CD4-positive, alpha-beta memory T cell (primary cell): ENCODE measurements at places on chromosomes 3 and 15. TPM values are rescaled to one million over a fixed set of nuclear protein-coding genes. Genes with fewer than 3 reads are reported as not detected.

DNA sequence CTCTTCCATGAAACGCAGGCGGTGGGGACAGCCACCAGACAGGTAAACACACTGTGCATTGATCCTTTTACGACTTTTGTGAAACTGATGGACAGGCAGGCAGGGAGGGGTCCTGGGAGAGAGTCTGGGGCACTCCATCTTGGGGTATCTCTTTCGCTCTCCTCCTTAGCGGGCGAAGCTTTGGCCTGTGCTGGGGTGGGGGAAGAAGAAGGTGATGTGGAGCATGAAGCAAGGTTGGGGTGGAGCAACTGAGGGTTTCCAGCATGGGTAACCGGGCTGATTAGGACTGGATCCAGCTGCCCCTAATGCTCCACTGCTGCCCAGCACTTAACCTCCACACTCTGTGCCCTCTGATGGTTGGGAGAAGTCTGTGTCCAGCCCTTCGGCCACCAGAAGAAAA is 25.6 kb downstream of the MUC20 start:
- no peaks in the 10 kb centered on the region for H3K4me1 ChIP-seq
- H3K36me3 ChIP-seq = no peaks in the 10 kb centered on the region
- H3K27me3 ChIP-seq = no peaks in the 10 kb centered on the region
- DNase-seq = no peak
- H3K4me3 ChIP-seq = no peak overlapping the region
- no peak overlapping the region for H3K27ac ChIP-seq

DNA sequence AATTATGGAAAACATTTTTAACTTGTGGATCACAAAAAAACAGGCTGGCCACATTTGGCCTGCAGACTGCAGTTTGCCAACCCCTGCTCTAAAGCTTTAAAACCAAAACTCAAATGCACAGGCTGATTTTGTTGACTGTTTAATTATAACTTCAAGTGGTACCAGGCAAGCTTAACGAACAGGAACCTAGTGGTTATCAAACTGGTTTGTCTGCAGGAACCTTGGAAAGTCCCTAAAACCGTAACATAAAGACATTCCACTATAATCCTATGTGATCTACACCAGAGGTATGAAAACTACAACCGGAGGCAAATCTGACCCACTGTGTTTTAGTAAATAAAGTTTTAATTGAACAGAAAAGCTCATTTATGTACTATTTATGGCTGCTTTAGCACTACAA is 52.4 kb downstream of the TBL1XR1 start:
- DNase-seq = peak; percentile 48
- H3K4me1 ChIP-seq = peaks cover 93% of the 10 kb centered on the region
- no peak overlapping the region for H3K4me3 ChIP-seq
- H3K27ac ChIP-seq = peak overlapping the region; percentile 61
- no peaks in the 10 kb centered on the region for H3K36me3 ChIP-seq

DNA sequence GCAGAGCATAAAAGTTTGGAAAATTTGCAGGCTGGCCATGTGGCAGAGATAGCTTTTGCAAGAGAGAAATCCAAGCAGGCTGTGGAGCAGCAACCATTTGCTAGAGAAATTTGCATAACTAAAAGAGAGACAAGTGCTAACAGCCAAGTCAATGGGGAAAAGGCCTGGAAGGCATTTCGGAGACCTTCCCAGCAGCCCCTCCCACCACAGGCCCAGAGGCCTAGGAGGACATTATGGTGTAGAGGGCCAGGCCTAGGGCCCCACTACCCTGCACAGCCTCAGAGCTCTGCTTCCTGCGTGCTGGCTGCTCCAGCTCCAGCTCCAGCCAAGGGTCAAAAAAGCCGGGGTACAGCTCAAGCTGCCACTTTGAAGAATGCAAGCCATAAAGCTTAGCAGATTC is 82.7 kb downstream of the MYO5A start:
- H3K4me1 ChIP-seq = peaks cover 7% of the 10 kb centered on the region
- H3K27ac ChIP-seq = no peak overlapping the region
- H3K4me3 ChIP-seq = no peak overlapping the region
- no peaks in the 10 kb centered on the region for H3K36me3 ChIP-seq

- no peaks in the 10 kb centered on the region for H3K36me3 ChIP-seq
- no peaks in the 10 kb centered on the region for H3K4me1 ChIP-seq
- no peaks in the 10 kb centered on the region for H3K27me3 ChIP-seq
- DNase-seq = no peak
Observed at GRCh38 chr3:61595288-61595687, 33.9 kb downstream of the PTPRG start.

- no peaks in the 10 kb centered on the region for H3K36me3 ChIP-seq
- no peak overlapping the region for H3K4me3 ChIP-seq
- no peaks in the 10 kb centered on the region for H3K27me3 ChIP-seq
- no peak for DNase-seq
- H3K27ac ChIP-seq = no peak overlapping the region
Observed at GRCh38 chr3:104855702-104856101, 511.0 kb upstream of the ALCAM start.

DNA sequence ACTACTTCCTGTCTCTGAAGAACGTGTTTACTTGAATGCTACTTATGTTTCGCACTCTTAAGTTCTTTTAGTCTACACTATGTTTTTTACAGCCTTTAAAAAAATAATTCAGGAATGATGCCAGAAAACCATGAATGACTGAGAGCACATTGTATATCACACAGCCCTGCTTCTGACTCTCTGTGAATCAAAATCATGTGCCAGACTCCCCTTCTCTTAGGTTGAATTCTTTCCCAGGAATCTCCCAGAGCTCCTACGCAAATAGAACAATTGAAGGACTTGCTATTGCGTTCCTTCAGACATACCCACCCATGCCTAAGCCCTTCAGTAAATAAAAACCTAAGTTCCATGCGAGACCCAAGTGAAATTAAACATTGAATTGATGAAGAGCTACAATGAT is 782.0 kb upstream of the ALCAM start:
- H3K4me1 ChIP-seq = no peaks in the 10 kb centered on the region
- H3K27me3 ChIP-seq = no peaks in the 10 kb centered on the region
- DNase-seq = no peak
- no peak overlapping the region for H3K27ac ChIP-seq

The MESD gene
- 43.3 TPM for total RNA-seq

The SERINC4 gene
- total RNA-seq = 0.25 TPM

- H3K27me3 ChIP-seq = no peaks in the 10 kb centered on the region
- no peaks in the 10 kb centered on the region for H3K36me3 ChIP-seq
- no peaks in the 10 kb centered on the region for H3K4me1 ChIP-seq
- no peak overlapping the region for H3K27ac ChIP-seq
Observed at GRCh38 chr3:29185706-29186105, 95.2 kb upstream of the RBMS3 start.

The UMPS gene
- total RNA-seq = 25.5 TPM

The NUP210 gene
- total RNA-seq = 138 TPM

The FSTL1 gene
- not detected for total RNA-seq

- H3K36me3 ChIP-seq = no peaks in the 10 kb centered on the region
- peak overlapping the region; percentile 34 for H3K27ac ChIP-seq
- peaks cover 37% of the 10 kb centered on the region for H3K4me1 ChIP-seq
- DNase-seq = peak; percentile 19
- H3K4me3 ChIP-seq = peak overlapping the region; percentile 4
- no peaks in the 10 kb centered on the region for H3K27me3 ChIP-seq
Observed at GRCh38 chr15:63970621-63971426, 75.5 kb downstream of the DAPK2 start.

The TPM1 gene
- 25.5 TPM for total RNA-seq

DNA sequence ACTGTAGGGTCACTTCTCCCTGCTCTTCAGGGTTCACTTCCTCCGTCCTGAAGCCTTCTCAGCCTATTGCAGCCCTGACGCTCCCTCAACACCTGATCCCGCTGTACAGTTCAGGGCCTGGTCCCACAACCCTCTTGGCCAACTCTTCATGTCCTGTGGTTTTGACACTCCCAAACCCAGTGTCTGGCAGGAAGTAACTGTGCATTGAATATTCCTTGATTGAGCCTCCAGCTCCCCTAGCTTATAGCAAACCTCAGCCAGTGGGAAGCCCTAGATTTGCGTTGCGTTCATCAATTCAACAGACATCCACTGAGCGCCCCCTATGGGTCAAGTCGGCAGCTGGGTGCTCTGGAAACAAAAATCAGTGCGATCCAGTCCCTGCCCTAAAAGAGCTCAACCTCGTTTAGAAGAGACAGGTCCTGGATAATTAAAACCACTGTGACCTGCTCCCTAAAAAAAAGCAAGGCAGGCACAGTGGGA is 13.5 kb downstream of the UBAP1L start:
- H3K27ac ChIP-seq = no peak overlapping the region
- no peaks in the 10 kb centered on the region for H3K4me1 ChIP-seq
- no peaks in the 10 kb centered on the region for H3K27me3 ChIP-seq
- peaks cover 28% of the 10 kb centered on the region for H3K36me3 ChIP-seq
- peak; percentile 30 for DNase-seq
- H3K4me3 ChIP-seq = no peak overlapping the region

- no peak overlapping the region for H3K27ac ChIP-seq
- no peaks in the 10 kb centered on the region for H3K27me3 ChIP-seq
- peaks cover 12% of the 10 kb centered on the region for H3K4me1 ChIP-seq
- no peak overlapping the region for H3K4me3 ChIP-seq
- H3K36me3 ChIP-seq = no peaks in the 10 kb centered on the region
- DNase-seq = no peak
Observed at GRCh38 chr3:170426240-170426797, 7.7 kb downstream of the CLDN11 start.

- no peak overlapping the region for H3K4me3 ChIP-seq
- H3K27ac ChIP-seq = no peak overlapping the region
- no peaks in the 10 kb centered on the region for H3K36me3 ChIP-seq
- no peaks in the 10 kb centered on the region for H3K4me1 ChIP-seq
- H3K27me3 ChIP-seq = no peaks in the 10 kb centered on the region
Observed at GRCh38 chr3:134883697-134884385, 88.8 kb downstream of the EPHB1 start.

DNA sequence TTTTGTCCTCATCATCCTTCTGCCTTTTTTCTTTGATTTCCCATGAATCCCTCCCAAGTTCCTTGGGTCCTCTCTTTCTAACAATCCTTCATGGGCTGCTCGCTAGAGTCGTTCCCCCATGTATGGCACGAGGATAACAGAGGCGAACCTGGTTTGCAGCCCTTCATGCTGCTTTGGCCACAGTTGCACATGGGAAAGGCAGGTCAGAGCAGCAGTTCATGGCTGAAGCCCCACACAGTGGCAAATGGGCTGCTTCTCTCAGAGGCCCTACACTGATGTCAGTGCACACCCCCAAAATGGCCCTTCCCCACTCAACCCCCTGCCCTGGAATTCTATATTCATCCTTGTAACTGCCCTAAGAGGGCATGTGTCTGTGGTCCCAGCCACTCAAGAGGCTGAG is 335.4 kb upstream of the IGF1R start:
- H3K27ac ChIP-seq = no peak overlapping the region
- H3K36me3 ChIP-seq = no peaks in the 10 kb centered on the region
- H3K27me3 ChIP-seq = no peaks in the 10 kb centered on the region
- H3K4me1 ChIP-seq = no peaks in the 10 kb centered on the region

The P2RY13 gene
- total RNA-seq = not detected

The TRAT1 gene
- total RNA-seq = 169 TPM

GRCh38 chr3:151558661-151559060 is 97.8 kb upstream of the IGSF10 start:
- H3K4me1 ChIP-seq = no peaks in the 10 kb centered on the region
- DNase-seq = no peak
- no peak overlapping the region for H3K27ac ChIP-seq
